Activated naive CD4-positive, alpha-beta T cell treated with anti-CD3 and anti-CD28 coated beads, Interleukin-2, amount 50 U/mL, for 16 hours (primary cell): ENCODE measurements at places on chromosomes 13 and 19.

DNA sequence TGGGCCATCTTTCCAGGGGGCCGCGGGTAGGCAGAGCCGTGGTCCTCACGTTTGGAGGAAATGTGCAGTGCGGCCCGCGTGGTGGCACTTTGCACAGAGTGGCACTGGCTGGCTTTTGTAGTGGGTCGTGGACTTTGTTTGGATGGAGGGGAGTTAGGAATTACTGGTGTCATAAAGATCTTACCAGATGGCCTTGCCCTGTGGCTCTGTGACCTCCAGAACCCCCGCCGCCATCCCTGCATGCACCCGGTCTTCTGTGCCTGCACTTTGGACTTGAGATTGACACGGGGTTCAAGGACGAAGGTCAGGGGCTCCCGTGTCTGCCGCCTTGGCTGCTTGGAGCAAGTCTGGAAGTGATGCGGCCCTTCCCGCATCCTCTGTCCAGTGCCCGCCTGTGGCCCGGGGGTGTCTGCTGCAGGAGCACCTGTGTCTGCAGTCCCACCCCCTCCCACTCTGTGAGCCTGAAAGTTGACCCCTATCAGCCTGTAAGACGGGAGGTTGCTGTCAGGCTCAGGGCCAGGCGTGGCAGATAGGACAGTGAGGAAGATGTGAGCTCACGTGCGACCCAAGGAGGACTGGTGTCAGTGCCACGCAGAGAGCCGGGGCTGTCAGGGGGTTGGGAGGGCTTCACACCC, 2.2 kb downstream of the GNA11 start:
- DNase-seq: no peak

DNA sequence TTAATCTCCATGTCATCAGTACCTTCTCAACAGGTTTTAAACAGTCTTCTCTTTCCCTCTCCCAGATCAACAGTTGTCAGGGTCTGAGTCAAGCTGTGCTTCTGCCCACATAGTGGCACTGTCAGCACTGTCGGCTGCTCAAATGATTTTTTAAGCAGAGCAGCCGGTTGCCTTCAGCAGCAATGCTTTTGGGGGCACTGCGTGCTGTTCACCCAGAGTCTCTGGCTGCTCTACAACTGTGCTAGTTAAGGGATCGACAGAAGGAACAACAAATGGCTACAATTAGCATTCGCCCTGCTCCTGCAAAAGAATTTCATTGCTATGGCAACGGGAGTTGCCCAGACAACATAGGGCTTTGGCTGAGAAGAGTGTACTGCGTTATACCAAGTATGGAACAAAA, 412.9 kb downstream of the DIAPH3 start:
- DNase-seq: no peak

- no peak for DNase-seq
These were observed 32.2 kb upstream of the SLC7A10 start for GRCh38 chr19:33257828-33258227.

GRCh38 chr19:39539165-39539517, 820 bp downstream of the EID2 start:
- DNase-seq: no peak

DNA sequence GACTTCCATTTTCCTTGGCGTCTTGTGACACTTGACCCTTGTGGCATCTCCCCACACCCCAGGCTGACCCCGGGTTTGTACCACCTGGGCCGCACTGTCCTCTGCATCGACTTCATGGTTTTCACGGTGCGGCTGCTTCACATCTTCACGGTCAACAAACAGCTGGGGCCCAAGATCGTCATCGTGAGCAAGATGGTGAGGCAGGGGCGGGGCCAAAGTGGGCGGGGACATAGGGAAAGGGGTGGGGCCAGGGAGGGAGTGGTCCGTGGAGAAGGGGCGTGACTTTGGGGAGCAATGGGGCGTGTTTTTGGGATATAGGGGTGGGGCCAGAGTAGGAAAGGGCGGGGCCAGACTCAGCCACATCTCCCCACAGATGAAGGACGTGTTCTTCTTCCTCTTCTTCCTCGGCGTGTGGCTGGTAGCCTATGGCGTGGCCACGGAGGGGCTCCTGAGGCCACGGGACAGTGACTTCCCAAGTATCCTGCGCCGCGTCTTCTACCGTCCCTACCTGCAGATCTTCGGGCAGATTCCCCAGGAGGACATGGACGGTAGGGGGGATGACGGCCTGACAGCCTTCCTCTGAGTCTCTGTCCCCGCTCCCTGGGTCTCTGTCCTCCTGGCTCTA, 42.8 kb downstream of the TRPM4 start:
- no peak for DNase-seq

DNA sequence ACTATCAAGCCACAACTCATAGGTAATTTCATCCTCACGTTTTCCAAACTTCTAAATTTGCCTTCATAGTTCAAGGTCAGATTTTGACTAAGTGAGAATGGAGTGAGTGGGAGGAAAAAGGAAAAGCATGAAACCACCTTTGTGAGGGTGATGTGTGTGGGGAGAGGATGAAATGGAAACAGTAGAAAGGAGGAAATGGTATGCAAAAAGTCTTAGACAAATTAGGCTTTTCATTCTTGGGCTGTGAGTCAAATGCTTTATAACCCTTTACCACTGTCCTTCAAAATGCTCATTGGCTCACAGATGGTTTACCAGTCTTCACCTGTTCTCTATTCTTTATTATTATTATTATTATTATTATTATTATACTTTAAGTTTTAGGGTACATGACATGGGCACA, 127.2 kb downstream of the RAP2A start:
- no peak for DNase-seq

DNA sequence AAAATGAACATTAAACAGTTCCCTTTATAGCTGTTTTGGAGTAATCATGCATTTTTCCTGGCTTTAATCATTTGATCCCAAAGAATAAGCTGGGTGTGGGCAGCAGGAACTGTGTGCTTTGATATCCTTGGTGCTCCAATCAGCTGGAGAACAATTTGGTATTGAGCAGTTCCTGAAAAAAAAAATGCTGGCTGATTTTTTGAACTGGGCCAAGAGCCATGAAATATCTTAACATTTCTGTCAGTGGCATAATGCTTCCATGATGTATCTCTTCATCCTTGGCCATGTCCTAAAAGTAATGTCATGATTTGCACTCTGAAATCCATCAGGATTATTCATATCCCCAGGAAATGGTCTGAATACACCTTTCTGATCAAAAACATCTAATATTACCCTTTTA, 134.7 kb downstream of the LHFPL6 start:
- no peak for DNase-seq

DNA sequence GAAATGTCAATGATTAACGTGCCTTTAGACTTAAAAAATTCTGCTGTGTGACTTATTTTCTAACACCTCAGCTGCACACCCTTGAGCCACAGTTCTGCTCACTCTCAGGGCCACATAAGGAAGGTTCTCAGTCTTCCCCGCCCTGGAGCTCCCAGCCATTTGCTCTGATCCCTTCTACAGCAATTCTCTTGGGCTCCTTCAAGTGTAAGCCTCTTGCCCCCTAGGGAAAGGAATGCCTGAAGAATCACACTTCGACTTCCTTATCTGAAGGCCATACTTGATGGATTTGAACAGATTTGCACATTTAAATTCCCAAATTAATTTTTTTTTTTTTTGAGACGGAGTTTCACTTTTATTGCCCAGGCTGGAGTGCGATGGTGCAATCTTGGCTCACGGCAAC, 44.2 kb downstream of the RASA3 start:
- no peak for DNase-seq

- DNase-seq: no peak
These were observed 692.7 kb downstream of the PCDH9 start for GRCh38 chr13:66537417-66537816.

DNA sequence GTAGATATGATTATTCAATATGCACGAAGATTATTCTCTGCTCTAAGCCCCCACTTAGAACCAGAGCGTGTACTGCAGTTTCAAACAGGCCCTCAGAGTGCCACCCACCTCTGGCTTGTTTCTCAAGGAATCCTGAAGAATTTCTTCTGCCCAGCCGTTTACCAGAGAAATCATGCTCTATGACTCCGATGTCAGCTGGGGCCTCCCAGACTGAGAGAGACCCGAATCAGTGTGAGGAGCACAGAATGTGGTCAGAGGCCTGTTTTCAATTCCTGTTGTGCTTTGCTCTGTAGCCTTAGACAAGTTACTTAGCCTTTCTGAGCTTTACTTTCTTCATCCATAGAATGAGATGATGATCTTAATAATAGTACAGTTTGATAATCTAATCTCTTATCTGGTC, 5.5 kb downstream of the PNMA8C start:
- DNase-seq: no peak

DNA sequence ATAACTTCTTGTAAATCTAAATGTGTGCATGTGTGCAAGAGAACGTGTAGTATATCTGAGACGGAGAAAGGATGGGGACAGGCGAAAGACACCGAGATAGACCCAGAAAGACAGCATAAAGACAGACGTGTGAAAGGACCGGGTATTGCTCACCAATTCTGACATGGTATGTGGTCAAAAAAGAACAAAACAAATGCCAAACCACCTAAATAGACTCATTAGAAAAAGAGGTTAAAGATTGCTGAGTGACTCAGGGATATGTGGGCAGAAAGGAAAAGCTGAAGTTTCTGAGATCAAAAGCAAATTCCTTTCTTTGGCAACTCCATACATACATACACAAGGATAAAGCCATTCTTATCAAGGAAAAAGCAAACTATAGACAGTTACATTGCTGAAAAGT, 179.7 kb upstream of the TSC22D1 start:
- no peak for DNase-seq

DNA sequence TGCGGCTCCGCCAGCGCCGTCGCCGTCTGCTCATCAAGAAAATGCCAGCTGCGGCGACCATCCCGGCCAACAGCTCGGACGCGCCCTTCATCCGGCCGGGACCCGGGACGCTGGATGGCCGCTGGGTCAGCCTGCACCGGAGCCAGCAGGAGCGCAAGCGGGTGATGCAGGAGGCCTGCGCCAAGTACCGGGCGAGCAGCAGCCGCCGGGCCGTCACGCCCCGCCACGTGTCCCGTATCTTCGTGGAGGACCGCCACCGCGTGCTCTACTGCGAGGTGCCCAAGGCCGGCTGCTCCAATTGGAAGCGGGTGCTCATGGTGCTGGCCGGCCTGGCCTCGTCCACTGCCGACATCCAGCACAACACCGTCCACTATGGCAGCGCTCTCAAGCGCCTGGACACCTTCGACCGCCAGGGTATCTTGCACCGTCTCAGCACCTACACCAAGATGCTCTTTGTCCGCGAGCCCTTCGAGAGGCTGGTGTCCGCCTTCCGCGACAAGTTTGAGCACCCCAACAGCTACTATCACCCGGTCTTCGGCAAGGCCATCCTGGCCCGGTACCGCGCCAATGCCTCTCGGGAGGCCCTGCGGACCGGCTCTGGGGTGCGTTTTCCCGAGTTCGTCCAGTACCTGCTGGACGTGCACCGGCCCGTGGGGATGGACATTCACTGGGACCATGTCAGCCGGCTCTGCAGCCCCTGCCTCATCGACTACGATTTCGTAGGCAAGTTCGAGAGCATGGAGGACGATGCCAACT, 24.4 kb upstream of the KCTD15 start:
- DNase-seq: no peak

DNA sequence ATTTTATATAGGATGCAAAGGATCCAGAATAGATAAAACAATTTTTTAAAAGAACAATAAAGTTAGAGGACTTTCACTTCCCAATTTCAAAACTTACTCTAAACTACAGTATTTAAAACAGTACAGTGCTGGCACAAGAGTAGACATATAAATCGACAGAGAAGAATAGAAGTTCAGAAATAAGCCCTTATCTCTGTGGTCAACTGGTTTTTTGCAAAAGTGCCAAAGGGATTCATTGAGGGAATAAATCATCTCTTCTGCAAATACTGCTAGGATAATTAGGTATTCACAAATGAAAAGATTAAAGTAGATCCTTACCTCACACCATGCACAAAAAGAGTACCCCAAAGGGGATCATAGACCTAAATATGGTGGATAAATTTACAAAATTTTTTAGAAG, 431.0 kb upstream of the HTR2A start:
- DNase-seq: no peak

- no peak for DNase-seq
These were observed 2674.7 kb upstream of the PCDH20 start for GRCh38 chr13:64090311-64090710.

DNA sequence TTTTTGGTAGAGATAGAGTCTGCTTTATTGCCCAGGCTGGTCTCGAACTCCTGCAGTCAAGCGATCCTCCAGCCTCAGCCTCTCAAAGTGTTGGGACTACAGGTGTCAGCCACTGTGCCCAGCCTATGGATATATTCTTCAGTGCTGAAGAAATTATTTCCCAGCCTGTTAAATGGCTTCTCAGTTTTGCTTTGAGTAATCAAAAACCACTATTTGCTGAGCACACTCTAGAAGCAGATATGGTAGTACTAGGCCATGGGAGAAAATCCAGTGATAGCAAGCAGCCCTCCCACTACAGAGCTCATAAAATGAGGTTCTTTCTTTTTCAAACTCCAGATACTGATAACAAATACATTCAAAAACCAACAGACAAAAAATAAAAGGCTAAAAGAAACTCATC, 80.6 kb upstream of the CLDN10 start:
- no peak for DNase-seq

DNA sequence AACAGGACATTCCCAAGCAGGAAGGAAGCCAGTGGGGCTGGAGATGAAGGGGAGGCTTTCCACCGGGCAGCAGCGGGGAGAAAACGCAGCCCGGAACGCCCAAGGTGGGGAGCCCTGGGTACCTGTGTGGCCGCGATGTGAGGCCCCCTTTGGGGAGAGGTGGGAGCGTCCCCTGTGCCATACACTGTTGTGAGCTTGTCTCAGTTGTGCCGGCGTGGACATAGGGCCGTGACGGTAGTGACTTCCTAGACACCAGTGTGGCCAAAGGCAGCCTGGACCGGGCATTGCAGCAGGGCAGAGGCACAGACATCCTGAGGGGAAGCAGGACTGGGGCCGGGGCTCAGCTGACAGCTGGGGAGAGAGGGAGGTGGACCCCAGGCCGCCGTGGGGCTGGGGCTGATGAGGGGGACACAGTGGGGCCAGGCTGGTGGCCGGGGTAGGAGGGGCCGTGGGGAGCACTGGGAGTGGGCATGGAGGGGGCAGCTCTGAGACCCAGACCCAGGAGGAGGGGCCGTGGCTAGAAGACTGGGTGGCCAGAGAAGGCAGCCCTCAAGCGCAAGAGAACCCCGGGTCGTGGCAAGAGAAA, 38.5 kb upstream of the TFDP1 start:
- DNase-seq: no peak

GRCh38 chr13:51396352-51396751, 56.5 kb downstream of the INTS6 start:
- no peak for DNase-seq

- no peak for DNase-seq
These were observed 176.3 kb downstream of the GPC5 start for GRCh38 chr13:91574766-91575165.
